H9 (cell line): ENCODE measurements at places on chromosomes 5 and 9. TPM values are rescaled to one million over a fixed set of nuclear protein-coding genes. Genes with fewer than 3 reads are reported as not detected.

DNA sequence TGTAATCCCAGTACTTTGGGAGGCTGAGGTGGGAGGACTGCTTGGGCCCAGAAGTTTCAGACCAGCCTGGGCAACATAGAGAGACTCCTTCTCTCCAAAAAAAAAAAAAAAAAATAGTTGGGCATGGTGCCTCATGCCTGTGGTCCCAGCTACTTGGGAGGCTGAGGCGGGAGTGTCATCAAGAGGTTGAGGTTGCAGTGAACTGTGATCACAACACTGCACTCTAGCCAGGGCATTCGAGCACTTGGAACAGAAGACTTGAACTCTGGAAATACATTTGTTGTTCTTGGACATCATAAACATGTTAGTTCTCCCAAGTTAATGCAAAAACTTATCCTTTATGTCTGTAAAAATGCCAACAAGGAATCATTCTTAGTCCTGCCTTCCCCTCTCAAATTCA lies 29.6 kb downstream of the EHMT1 start:
- no peak overlapping the region for H3K4me3 ChIP-seq
- H3K36me3 ChIP-seq = peaks cover 8% of the 10 kb centered on the region; the same call in 2 of the 3 replicates
- no peak for DNase-seq
- no peaks in the 10 kb centered on the region; the same call in 1 of the 2 replicates for H3K4me1 ChIP-seq

DNA sequence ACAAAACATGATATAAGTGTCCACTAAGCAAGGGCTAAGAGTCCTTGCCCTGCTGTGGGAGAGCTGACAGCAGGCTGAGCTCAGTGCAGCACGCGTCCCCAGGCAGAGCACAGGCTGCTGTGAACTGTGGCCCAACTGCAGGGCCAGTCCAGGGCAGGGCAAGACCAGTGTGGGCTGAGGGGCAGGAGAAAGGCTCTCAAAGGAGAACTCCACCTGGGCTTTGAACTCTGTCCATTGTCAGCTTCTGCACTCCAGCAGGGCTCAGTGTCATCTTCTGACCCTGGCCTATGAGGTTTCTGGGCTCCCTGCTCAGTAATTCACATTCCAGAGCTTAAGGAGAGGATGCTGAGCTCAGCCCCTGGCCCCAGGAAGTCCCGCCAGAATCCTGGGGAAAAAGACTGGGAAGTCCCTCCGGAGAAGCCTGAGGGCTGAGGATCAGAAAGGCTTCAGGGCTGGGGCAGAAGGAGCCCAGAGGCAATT lies 37.4 kb downstream of the LHFPL2 start:
- peak overlapping the region; percentile 50; the same call in 1 of the 3 replicates for H3K4me3 ChIP-seq
- peak; percentile 76 for DNase-seq
- peaks cover 25% of the 10 kb centered on the region for H3K36me3 ChIP-seq
- H3K27me3 ChIP-seq = no peaks in the 10 kb centered on the region
- no peak overlapping the region for H3K27ac ChIP-seq
- peaks cover 8% of the 10 kb centered on the region; the same call in 1 of the 2 replicates for H3K4me1 ChIP-seq

GRCh38 chr5:168790002-168790635 lies 211.0 kb upstream of the PANK3 start:
- peaks cover 4% of the 10 kb centered on the region; the same call in 1 of the 2 replicates for H3K4me1 ChIP-seq
- no peaks in the 10 kb centered on the region for H3K27me3 ChIP-seq
- H3K27ac ChIP-seq = no peak overlapping the region
- DNase-seq = no peak
- no peak overlapping the region for H3K4me3 ChIP-seq

GRCh38 chr9:129489838-129490582 lies 130.9 kb downstream of the C9orf50 start:
- H3K36me3 ChIP-seq = no peaks in the 10 kb centered on the region; the same call in 2 of the 3 replicates
- peak overlapping the region; percentile 54; the same call in 2 of the 3 replicates for H3K4me3 ChIP-seq
- no peaks in the 10 kb centered on the region; the same call in 1 of the 2 replicates for H3K4me1 ChIP-seq
- peaks cover 6% of the 10 kb centered on the region; the same call in 1 of the 2 replicates for H3K27me3 ChIP-seq
- no peak overlapping the region for H3K27ac ChIP-seq

- peak overlapping the region; percentile 76; the same call in 2 of the 3 replicates for H3K4me3 ChIP-seq
- no peak overlapping the region for H3K27ac ChIP-seq
- no peak for DNase-seq
- peaks cover 6% of the 10 kb centered on the region for H3K4me1 ChIP-seq
- peaks cover 44% of the 10 kb centered on the region for H3K36me3 ChIP-seq
These were observed 968 bp upstream of the KDM3B start for GRCh38 chr5:138351517-138351916.

Gene DOCK8
- 1.4 and 2.3 TPM in 2 replicates for total RNA-seq

Gene ANKRD33B
- total RNA-seq = 6.9 and 7.1 TPM in 2 replicates

Gene UBLCP1
- total RNA-seq = 37.9 and 39.0 TPM in 2 replicates

Gene UBAP2
- 60.8 and 61.1 TPM in 2 replicates for total RNA-seq
